ENCODE measurements at places on chromosomes 4 and X.

DNA sequence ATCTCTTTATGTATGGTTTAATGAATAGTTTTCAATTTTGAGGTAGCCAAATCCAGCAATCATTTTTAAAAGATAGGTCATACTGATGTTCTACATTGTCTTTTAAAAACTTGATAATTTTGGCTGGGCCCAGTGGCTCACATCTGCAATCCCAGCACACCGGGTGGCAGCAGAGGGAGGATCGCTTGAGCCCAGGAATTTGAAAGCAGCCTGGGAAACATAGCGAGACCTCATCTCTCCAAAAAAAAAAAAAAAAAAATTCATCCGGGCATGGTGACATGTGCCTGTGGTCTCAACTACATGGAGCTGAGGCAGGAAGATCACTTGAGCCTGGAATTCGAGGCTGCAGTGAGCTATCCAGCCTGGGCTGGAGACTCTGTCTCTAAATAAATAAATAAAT lies 419.8 kb downstream of the GALNTL6 start:
- DNase-seq = no peak

DNA sequence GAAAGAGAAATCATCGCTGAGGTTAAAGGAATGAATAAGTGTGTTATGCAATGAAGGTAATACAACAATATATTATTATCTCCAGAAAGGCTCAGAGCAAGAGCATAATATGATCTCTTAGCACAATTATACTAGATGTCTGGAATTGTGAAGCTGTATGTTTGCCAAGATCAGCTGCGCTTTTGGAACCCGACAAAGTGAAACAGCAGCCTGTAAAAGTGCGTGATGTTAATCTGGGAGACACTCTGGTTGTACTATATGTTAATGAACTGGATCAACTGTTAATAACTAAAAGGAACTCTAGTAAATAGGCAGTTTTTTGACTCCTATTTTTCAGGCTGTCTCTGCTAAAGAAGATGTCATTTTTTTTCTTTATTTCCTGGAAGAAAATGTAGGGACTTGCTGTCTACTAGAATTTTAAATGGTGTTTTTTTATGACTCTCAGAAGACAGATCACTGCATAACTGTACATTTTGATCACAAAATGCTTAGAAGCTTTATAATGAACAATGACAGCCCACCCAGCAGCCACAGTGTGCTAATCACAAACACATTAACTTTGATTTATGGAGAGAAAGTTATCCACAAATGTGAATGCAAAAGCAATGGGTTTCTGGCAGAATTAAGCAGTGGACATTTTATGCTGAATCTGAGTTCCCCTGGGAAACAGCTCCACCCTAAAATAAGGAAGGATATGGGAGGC lies 50.2 kb downstream of the UGT2B28 start:
- DNase-seq = no peak

GRCh38 chrX:13373027-13373426 lies 53.2 kb upstream of the ATXN3L start:
- DNase-seq = no peak

GRCh38 chrX:107542500-107542899 lies 85.8 kb upstream of the PRPS1 start:
- DNase-seq = no peak

GRCh38 chr4:174553031-174553430 lies 30.7 kb upstream of the HPGD start:
- DNase-seq = no peak

GRCh38 chrX:8629871-8630270 lies 102.1 kb downstream of the ANOS1 start:
- no peak for DNase-seq

All from tibial nerve (tissue), 4 donors.